BJ (cell line): ENCODE measurements at places on chromosomes 12 and 14. TPM values are rescaled to one million over a fixed set of nuclear protein-coding genes. Genes with fewer than 3 reads are reported as not detected.

DNA sequence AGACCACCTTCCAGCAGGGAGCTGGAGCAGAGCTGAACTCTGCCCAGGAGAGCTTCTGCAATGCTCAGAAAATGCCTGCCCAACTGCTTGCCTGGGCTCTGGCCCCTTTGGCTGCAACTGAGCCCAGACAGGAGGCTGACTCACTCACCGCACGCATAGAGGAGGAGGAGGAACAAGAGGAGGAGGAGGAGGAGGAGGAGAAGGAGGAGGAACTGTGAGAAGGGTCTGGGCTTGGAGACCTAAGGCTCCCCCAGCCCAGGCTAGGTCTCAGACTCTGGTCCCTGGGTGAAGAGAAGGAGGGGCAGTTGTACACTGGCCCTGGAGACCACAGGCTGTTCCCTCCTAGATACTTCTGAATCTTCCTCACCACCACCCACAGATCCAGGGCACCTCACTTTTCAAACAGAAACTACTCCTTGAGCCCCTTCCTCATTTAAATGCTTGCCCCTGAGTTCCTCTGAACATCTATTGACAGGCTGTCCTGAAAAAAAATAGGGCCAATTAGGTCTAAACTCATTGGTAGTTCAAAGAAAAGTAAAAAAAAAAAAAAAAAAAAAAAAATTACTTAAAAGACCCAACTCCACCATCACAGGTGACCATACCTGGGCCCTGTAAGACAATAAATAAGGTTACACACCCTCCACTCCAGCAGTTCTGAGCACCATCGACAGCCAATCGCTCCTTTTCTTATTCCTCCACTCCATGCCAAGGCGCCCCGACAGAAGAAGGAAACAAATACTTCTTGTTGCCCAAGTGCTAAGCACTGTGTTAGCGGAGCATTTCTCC is 674 bp downstream of the VDR start:
- DNase-seq: peak; percentile 50

DNA sequence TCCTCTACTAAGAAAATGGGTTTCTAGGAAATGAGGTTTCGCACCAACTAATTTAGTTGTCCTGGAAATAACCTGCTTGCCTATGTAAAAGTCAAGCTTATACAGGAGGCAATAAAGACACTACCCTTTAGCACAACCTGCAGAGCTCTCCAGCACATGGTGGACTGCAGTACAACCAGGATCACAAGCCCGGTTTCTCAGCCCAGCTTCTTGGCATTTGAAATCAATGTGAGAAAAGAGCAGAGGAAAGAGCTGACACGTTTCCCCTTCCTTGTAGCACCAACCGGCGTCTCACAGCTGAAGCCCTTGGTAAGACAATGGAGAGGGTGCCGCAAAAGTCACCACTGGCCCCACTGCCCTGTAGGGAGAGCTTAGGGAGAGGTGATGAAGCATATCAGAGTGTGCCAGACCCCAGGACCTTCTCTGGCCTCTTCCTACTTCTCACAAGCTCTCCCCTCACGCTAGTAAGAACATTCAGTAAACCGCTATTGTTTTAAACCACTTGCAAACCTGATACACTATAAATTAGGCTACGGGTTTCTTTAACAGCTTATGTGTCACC is 8.6 kb downstream of the SPTLC2 start:
- no peak for DNase-seq

GRCh38 chr12:123171967-123172366 is 21.1 kb upstream of the PITPNM2 start:
- DNase-seq: no peak

DNA sequence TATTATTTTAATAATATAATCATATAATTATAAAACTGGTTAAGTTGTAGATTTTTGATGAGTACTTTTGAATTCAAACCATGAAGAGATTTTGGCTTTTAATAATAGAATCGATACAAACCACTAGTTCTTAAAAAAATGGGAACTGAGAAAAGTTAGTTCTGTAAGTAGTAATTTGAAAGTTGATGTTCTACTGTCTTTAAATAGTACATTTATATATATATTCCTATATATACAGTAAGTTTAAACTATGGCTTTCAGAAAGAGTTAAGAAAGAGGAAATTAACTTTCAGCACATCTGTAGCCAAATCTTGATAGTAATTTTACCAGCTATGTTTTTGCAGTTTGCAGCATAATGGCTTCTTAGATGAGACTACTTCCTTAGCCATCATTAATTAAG is 7.8 kb downstream of the LRRK2 start:
- DNase-seq: no peak

GRCh38 chr12:76375939-76376338 is 27.7 kb upstream of the BBS10 start:
- no peak for DNase-seq

The INSM2 gene
- not detected in 2 replicates for polyA plus RNA-seq

The FGF23 gene
- not detected in 2 replicates for polyA plus RNA-seq

The RIMBP2 gene
- 0.05 TPM in 1 of 2 replicates, not detected in the other for polyA plus RNA-seq

The PTGER2 gene
- polyA plus RNA-seq: 0.43 and 0.71 TPM in 2 replicates

DNA sequence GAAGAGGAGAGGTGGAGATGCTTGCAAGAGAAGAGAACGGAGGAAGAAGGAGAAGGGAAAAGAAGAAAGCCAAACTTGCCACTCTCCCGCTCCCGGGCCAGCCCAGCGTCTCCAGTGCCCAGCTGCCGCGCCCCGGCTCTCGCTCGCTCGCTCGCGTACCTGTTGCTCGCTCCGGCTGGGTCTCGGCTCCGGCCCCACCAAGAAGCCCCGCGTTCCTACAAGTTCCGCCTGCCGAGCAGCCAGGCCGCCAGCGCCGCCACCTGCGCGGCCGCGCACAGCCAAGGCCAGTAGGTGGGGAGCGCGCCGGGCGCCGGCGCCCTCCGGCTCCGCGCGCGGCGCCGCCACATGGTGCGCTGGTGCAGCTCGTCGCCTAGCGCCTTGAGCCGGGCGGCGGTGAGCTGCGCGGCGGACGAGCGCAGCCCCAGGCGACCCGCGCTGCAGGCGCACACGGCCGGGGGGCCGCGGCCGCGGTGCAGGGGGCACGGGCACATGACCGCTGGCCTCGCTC is 370 bp downstream of the HRK start:
- no peak for DNase-seq
